ENCODE measurements at places on chromosomes 13 and 19.

GRCh38 chr13:22176968-22177520 is 506.2 kb downstream of the FGF9 start:
- DNase-seq, result no peak

GRCh38 chr13:99113351-99113750 is 87.3 kb upstream of the UBAC2 start:
- no peak for DNase-seq

DNA sequence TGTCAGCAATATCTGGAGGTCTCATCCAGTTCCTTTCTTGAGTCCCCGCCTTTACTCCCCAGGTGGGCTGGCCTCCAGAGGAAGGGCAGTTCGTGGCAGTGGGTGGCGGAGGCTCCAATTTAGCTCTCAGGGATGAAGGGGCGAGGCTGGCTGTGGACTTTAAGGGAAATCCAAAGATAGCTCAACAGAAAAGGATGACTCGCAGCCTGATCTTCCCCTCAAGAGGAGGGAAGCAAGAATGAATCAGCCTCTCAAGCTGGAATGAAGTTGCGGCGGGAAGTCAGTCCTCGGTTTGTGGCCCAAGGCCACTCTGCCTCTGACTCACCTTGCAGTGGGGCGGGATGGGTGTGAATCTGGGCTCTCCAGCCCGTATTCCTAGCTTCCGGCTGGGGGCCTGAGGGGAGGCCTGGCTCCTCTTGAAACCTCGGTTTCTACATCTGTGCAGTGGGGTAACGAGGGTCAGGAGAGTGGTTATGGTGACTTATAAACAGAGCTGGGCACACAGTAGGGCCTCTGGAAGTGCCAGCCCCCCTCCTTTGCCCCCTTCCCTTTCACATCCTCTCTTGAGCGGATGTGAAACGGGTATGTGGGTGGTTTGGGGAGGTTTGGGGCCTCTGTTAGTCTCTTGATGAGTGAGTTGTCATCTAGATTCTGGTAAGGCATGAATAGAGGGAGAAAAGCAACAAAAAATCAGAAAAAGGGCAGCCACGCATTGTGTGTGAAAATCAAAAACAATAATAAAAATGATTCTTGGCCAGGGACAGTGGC is 10.5 kb upstream of the SMG9 start:
- DNase-seq, result no peak

DNA sequence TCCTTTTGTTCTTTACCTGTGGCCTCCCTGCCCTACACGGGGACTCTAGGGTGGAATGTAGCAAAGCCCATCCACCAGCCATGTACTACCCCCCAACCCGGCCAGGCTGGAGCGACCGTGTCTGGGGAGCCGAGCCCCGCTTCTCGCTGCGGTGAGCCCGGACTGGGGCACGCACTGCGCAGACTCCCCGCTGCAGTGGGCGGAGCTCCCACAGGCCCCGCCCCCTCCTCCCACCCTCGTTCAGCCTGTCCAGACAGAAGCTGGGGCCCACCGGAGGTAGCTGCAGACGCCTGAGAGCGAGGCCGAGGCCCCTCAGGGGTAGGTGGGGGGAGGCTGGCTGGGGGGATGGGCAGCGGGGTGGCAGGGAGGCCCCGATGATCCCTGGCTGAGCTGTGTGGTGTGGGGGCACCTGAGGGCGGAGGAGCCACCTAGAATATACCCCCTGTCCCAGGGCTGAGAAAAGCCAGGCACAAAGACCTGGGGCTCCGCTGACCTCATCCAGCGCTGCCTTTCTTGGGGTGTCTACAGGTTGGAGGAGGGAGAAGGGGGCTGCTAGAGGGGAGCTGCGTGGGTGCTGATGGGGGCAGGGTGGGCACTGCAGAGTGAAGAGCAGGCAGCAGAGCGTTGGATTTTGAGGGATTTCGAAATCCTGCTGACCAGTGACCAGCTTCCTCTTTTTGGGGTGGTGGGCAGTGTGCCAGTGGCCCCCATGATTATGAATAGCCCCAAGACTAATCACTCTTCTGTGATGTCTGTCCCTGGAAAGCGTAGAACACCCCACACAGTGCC is 17.3 kb downstream of the PLD3 start:
- peak; percentile 98 for DNase-seq

GRCh38 chr13:44373601-44374347 is at the start of gene SERP2:
Gene SERP2, plus strand, starts transcription at chr13:44373824. Its CDS starts 202 bp downstream, at chr13:44374026.
- no peak for DNase-seq

DNA sequence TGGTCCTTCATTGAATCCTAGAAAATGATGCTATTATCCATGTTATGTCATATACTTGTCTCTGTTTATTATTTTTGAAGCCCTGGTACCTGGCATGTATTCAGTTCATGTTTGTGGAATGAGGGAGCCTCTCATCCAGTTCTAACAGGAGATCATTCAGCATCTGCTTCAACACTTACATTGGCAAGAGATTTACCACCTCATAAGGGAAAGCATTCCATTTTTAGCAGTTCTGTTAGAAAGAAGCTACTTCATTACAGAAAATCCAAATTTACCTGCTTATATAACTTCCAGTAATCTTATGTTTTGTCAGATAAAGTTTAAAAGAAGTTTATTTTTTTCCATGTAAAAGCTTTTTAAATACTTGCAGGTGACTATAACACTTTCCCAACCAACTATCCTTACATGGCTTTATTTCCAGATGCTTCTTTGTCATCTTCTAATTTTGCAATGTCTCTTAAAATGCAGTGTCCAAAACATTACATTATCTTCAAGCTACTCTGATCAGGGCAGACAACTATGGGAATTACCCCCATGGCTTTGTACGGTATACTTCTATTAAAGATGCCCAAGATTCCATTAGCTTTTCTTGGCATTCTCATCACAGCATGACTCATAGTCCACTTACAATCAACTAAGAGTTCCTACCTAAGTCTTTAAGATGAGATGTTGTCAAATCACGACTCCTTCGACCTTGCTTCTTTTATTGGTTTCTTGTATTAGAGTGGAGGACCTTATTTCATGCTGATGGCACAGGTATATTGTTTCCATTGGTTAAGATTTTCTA is 262.1 kb downstream of the PCDH9 start:
- DNase-seq, result no peak

- no peak for DNase-seq
Observed at GRCh38 chr19:40056505-40056904, 474 bp upstream of the ZNF780B start.

DNA sequence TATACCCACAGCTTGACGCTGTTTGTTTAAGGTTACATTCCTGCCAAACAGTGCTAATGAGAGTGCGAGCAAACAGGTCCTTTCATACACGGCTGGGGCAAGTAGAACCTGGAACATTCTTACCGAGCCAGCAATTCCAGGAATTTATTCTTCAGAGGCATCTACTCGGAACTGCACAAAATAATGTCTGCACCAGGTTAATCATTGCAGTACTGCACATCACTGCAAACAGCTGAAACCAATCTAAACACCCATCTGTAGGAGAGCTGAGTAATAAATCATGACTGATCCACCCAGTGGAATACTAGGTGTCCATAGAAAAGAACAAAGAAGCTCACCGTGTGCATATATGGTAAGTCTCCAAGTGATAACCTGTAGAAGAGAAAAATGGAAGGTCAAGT is 1.2 kb upstream of the ZNF579 start:
- DNase-seq, result no peak

GRCh38 chr13:60095300-60095699 is 68.4 kb downstream of the DIAPH3 start:
- DNase-seq, result no peak

DNA sequence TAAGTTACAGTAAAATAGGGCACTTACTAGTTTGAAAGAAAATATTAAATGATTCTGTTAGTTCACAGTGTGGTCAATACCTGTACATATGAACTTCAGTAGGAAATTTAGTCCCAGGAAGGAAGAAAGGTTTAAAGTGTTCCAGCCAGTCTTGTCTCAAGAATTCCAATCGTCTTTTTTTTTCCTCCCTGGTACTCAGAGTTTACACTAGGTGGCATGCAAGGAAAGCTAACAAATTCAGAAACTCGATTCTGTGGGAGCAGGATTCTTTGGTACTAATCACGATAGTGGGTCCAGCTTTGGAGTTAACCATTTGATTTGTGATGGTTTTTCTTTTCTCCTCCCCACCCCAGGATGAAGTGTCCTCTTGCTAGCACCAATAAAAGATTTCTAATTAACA is 43.6 kb downstream of the POLR1D start:
- DNase-seq, result no peak

DNA sequence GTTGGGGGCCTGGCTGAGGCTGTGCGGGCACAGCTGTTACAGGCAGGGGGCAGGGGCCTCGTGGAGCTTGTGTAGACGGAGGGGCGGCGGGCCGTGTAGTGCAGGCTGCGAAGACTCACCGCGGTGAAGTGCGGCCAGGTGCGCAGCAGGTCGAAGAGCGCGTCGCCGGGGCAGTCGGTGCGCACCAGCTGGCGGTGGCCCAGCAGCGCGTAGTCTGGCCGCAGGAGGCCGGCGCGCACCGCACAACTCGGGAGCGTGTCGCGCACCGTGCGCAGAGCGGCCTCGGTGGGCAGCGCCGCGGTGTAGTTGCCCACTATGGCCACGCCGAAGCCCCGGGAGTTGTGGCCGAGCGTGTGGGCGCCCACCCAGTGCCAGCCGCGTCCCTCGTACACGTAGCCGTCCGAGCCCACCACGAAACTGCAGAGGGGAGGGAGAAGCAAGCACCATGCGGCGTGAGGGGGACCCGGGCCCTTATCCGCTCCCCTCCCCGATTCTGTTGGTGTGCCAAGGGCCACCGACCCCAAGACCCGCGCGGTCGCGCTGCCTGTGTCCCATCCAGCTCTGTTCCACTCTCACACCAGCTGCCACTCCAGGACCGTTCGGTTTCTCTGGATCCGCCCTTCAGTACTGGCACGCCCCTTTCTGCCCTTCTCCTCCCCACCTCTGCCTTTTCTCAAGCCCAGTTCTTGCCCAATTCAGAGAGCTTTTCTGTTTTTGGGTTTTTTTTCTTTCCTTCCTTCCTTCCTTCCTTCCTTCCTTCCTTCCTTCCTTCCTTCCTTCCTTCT is 5.4 kb upstream of the RASAL3 start:
- DNase-seq, result no peak

- no peak for DNase-seq
Observed at GRCh38 chr13:25378528-25378927, 6.8 kb downstream of the ATP8A2 start.

DNA sequence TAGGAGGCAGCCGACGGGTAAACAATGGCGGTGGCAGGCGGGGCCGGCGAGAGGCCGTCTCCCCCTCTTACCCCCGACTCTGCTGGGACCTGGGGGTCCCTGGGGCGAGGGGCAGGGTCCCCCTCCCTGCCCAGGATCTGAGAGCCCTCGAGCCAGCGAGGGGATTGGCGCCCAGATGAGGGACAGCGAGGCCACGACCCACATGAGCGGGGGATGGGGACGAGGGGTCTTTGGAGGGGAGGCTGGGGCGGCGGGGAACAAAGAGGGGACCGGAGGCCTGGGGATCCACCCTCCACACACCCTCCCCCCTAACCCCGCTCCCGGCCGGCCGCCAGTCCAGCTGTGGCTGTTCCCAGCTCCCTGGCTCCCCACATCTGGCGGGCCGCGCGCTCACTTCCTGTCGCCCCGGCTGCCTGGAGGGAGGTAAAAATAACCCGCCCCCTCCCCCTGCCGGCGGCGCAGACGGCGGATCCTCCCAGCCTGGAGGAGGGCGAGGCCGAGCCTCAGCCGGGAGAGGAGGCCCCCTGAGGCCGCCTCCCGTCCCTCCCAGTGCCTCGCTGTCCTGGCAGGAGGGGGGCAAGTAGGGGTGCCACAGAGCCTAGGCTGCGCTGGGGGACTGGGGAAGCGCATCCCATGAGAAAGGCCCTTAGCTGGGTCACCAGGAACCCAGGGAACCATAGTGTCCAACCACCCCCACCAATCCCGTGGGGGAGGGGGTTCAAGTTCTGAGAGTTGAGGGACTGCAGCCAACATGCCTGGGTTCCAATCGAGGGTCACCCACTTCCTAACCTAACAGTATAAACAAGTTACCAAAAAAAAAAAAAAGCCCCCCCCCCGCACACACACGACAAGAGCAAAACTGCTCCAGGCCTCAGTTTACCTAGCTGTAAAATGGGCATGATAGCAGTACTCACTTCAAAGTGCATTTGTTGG is 29.3 kb upstream of the NANOS3 start:
- peak; percentile 65 for DNase-seq

DNA sequence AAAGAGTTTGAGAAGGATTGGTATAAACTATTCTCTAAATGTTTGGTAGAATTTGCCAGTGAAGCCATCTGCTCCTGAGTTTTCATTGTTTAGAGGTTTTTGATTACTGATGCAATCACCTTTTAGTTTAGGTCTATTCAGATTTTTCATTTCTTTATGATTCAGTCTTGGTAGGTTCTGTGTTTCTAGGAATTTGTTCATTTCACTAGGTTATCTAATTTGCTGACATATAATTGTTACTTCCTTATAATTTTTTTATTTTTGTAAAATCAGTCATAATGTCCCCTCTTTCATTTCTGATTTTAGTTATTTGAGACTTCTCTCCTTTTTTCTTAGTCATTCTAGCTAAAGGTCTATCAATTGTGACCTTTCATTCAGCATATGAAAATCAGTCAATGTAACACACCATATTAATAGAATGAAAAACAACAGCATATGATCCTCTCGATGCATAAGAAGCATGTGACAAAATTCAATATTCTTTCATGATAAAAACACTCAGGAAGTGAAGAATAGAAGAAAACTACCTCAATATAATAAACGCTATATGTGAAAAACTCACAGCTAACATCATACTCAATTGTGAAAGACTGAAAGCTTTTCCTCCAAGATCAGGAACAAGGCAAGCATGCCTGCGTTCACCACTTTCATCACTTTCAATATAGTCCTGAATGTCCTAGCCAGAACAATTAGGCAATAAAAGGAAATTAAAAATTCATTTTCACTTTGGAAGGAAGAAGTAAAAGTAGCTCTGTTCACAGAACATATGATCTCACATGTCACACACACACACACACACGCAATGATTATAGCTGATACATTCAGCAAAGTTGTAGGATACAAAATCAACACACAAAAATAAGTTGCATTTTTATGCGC is 149.1 kb downstream of the COG6 start:
- no peak for DNase-seq

- DNase-seq, result no peak
Observed at GRCh38 chr13:106129273-106129672, 406.2 kb downstream of the EFNB2 start.

GRCh38 chr19:36221474-36221873 is 6.6 kb downstream of the ZNF146 start:
- DNase-seq, result no peak

GRCh38 chr13:106418556-106418955 is 116.9 kb downstream of the EFNB2 start:
- DNase-seq, result no peak

DNA sequence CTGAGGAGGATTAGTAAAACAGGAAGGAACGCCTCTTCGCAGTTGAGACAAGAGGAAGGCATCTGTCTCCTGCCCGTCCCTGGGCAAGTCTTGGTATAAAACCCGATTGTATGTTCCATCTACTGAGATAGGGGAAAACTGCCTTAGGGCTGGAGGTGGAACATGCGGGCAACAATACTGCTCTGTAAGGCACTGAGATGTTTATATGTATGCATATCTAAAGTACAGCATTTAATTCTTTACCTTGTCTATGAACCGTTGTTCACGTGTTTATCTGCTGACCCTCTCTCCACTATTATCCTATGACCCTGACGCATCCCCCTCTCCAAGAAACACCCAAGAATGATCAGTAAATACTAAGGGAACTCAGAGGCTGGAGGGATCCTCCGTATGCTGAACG is 722 bp upstream of the TIMM50 start:
- DNase-seq, result no peak

Data from GM12891 (cell line).